ENCODE measurements at places on chromosomes 5 and 9. TPM values are rescaled to one million over a fixed set of nuclear protein-coding genes. Genes with fewer than 3 reads are reported as not detected.
A peak's percentile ranks its signal among the peaks of the same experiment; 100 is the strongest.

- no peak for ATAC-seq
Measured at GRCh38 chr5:36613241-36613640, 6.8 kb downstream of the SLC1A3 start.

PCDHA8 gene
- not detected for total RNA-seq

FAM81B gene
- not detected for total RNA-seq

CER1 gene
- not detected for total RNA-seq

DNA sequence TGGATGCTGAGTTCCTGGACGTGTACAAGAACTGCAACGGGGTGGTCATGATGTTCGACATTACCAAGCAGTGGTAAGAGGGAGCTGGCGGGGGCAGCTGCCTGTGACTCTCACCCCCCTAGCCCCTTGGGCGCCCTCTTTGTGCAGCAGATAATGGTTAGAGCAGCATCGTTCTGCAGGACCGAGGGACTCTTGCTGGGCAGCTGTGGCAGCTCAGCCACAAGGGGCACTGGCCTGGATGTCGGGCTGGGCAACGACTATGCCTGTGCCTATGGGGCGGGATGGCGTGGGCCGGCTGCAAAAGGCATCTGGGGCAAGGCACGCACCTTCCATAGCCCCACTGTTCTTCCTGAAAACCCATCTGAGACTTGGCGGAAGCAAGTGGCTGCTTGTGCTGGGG is 12.9 kb upstream of the AJM1 start:
- no peak for ATAC-seq

- ATAC-seq: no peak
Measured at GRCh38 chr9:32875242-32875641, 91.9 kb downstream of the TMEM215 start.

IRX4 gene
- total RNA-seq: not detected

DNA sequence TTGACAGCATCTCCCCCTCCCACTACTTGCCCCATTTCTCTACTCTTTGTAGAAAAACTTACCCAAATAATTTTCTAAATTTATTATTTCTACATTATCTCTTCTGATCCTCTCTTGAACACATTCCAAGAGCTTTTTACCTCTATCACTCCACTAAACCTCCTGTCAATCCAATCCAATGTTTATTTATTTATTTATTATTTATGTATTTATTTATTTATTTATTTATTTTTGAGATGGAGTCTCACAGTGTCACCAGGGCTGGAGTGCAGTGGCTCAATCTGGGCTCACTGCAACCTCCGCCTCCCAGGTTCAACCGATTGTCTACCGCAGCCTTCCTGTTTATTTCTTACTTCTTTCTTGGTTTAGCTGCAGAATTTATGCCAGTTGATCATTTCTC is 178.5 kb upstream of the GAS1 start:
- ATAC-seq: no peak

PLAC8L1 gene
- total RNA-seq: 0.45 TPM

GRCh38 chr9:128061275-128061960 is 5.7 kb downstream of the NAIF1 start:
- peak; percentile 59 for ATAC-seq

DNA sequence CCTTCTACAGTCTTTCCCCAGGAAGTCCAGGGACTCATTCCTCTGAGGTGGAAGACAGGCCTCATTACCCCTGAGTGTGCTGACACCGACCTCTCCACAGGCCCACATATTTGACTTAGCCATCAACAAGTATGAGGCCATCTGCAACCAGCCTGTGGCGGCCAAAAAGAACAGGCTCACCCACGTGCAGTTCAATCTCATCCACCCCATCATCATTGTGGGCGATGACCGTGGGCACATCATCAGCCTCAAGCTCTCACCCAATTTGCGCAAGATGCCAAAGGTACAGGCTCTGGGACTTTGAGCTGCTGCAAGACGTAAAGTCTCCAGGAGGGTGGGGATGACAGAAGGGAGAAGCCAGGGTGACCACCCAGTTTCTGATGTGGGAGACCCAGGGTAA is 5.6 kb downstream of the ENHO start:
- ATAC-seq: no peak

GRCh38 chr5:1725641-1726468 is 73.8 kb downstream of the MRPL36 start:
- no peak for ATAC-seq

TESK1 gene
- total RNA-seq: 39.0 TPM

FAM200C gene
- total RNA-seq: 0.69 TPM

GRCh38 chr5:140633021-140633471 is at the start of gene CD14:
TSS of gene CD14 (minus strand) at chr5:140633175. CDS start at chr5:140633071, 104 bp downstream.
- peak; percentile 45 for ATAC-seq

All from activated T-helper 17 cell treated with anti-CD3 and anti-CD28 coated beads, Interleukin-2, amount 50 U/mL, for 72 hours (primary cell).